Stimulated activated CD8-positive, alpha-beta memory T cell treated with anti-CD3 and anti-CD28 coated beads, Interleukin-15, amount 100 ng/mL, for 48 hours (primary cell): ENCODE measurements at places on chromosomes 7 and 10.

- DNase-seq: no peak
Observed at GRCh38 chr10:64515970-64516699, 994.9 kb downstream of the REEP3 start.

- DNase-seq: no peak
Observed at GRCh38 chr7:154440058-154440457, 387.9 kb downstream of the DPP6 start.

DNA sequence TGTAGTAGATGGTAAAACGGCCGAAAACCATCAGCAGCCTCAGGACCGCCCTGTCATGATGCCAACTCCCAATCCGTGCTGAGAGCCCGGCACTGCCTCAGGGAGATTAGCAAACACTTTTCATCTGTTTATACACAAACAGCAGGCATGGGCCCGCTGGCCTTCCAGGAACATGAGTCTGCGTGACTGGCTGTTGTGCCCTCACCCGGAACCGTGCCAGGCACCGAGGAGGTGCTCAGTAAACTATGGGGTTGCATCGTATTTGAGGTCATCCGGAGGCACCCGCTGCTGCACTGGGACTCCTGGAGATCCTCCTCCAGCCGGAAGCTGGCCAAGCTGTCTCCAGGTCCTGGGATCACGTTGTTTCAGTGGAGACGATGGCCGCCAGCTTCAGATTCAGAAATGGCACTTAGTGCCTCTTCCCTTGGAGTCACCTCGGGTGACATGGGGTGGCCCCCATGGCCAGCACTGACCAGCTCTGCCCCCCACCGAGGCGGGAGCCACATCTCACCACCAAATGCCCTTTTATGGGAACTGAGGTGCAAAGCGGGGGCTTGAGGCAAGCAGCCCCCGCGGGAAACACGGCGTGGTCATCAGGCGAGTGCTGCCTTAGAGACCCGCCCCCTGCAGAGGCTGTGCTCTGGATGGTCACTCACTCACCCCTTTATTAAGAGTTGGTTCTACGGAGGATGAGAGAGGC, 585.9 kb downstream of the PTPRN2 start:
- DNase-seq: no peak

DNA sequence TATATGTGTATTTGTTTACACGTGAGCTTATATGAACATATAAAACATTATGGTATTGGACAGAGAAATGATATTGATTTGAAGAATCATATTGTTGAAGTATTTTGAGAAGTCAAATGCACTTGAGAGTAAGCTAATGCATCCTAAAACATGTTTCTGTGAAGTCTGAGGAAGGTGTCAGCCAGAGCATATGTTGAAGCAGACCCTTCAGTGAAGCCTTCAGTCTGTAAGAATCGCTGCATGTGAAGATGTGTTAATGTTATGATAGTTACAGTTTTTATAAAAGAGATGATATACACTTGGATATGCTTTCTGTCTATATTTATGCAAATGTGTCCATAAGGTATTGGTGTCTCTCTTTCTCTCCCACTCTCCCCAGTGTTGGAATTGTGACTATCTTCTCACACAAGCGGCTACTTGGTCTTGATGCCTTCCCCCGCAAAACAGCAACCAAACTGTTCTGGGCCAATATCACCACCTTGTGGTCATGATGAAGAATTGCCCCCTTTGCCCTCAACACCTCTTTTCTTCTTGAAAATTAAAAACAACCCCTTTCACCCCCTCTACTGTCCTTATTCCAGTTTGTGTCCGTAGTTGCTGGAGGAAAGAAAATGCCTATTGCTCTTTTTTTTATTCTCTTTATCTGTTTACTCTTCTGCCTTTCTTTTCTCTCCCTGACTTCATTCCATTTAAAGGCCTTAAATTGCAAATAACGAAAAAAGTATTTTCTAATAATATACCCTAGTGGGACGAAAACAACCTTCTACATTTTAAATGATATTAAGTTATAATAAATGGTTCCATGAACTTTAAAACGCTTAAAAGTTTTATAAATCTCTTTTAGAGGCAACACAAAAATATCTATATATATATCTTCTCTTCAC, 64.9 kb downstream of the IKZF1 start:
- DNase-seq: no peak

DNA sequence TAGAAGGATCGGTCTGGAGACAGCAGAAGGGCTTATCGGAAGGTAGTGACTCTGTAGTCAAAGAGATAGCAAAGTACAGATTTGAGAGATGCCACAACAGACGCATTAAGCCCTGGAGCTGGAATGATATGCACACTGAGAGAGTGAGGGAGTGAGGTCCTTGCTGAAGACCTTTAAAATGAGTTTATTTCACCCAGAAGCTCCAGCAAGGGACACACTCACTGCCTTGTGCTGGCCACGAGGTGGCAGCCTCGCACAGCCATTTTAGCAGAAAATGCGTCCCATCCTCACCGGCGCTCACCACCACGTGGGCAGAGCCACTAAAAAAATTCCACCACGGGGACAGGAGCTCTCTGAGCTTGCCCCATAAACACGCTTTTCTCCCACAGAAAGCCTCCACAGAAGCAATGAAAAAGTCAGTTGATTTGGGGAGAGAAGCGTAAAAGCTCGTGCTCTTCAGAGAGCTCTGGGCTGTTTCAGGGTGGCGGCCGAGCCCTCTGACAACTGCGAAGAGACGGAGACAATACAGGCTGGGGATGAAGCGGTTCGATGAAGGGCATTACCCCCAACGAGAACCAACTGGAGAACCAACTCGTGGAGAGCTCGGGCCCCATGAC, 163.0 kb upstream of the KLF14 start:
- DNase-seq: peak; percentile 61

- DNase-seq: no peak
Observed at GRCh38 chr10:57661206-57661605, 606.5 kb downstream of the IPMK start.

DNA sequence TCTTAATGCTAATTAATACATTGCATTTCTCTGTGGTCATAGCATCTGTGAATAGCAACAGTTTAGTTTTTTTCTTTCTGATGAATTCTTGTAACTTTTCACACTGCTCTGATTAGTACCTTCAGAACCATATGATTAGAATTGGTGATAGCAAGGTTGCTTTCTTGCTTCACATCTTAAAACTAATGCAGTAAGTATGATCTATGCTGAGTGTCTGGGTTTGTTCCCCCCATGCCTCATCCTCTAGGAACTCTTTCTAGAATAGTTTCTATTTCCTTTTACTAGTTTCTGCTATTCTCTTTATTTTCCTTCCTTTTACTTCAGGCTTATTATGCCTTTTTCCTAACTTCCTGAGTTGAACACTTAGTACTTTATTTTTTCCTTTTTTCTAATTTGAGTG, 32.4 kb downstream of the TES start:
- DNase-seq: no peak

DNA sequence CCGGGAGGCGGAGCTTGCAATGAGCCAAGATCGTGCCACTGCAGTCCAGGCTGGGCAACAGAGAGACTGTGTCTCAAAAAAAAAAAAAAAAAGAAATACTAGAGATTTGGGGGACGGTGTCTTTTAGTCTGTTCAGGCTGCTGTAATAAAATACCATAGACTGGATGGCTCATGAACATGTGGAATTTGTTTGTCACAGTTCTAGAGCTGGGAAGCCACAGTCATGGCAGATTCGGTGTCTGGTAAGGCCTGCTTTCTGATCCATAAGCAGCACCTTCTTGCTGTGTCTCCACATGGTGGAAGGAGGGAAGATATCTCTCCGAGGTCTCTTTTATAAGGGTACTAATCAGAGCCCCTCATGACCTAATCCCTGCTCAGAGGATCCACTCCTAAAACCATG, 102.7 kb upstream of the MKLN1 start:
- no peak for DNase-seq

- DNase-seq: peak; percentile 5
Observed at GRCh38 chr10:92290076-92290836, 622 bp downstream of the CPEB3 start.

DNA sequence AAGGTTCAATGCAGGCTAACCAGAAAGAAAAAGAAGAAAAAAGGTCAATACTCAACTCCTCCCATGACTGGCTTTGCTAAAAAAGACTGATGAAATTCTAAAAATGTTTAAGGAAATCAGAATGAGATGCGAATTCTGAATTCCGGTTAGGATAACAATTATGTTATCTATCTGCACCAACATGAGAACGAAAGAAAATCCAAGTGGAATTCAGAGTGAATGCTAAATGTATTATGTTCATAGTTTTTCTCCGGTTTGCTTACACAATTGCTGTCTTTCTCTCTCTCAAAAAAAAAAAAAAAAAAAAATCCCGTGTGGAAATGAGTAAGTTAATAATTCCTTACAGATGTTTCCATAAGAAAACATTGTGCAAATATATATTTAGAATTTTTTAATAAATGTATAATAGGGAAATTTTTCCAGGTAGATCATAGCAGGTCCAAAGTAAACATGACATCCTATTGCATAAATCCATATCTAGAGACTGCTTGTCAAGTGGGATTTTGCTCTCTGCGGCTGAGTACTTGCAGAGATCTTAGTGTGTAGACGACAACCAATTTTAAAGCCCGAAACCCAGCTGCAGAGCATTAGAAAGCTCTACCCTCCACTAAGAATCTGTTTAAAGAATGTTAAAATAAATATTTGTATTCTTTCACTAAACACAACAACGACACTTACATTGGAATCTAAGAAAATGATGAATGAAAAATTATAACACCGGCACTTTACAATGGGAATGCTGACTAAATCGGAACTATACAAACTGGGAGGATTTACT, 104.0 kb downstream of the JAZF1 start:
- DNase-seq: no peak

DNA sequence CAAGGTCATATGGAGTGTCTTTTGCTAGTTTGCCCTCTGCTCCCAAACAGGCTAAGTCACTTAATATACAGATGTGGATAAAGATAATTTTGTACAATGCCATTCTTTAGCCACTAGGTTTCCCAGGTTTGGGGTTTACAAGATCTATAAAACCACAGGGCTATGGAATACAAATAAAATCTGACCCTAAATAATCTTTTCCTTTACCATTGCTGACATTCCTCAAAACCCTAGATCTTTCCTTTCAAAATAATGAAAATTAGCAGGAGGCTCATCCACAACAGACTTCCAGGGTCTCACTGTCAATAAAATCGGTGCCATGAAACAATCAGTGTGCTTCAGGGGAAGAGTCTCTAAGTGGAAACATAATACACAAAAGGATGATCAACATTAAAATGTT, 148.4 kb downstream of the CPEB3 start:
- DNase-seq: no peak

DNA sequence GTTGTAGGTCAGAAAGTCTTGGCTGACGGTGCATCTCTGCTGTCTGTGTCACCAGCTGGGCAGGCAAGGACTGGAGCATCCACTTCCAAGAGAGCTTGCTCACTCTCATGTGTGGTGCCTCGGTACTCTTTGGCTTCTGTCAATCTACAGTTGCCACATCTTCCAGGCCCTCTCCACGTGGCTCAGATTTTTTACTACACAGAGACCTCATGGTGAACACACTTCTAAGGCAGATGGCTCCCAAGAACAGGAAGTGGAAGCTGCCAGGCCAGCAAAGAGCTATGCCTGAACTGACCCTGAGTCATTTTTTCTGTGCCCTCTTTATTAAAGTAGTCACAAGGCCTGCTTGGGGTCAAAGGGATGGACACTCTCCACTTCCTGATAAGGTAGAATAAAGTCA, 351.5 kb upstream of the AUTS2 start:
- no peak for DNase-seq

- no peak for DNase-seq
Observed at GRCh38 chr7:818031-818699, 14.1 kb upstream of the SUN1 start.

DNA sequence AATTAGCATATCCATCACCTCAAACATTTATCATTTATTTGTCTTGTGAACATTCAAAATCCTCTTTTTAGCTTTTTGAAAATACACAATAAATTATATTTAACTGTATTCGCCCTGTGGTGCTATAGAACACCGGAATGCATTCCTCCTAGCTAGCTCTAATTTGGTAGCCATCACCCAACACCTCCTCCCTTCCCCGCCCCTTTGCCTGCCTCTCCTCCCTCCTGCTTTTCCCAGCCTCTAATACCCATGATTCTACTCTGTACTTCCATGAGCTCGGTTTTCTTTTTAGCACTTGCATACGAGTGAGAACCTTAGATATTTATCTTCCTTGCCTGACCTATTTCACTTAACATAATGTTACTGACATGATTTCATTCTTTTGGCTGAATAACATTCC, 80.1 kb downstream of the ANKRD26 start:
- DNase-seq: no peak

GRCh38 chr10:111439034-111439842, 362.4 kb downstream of the ADRA2A start:
- no peak for DNase-seq

GRCh38 chr10:7269988-7270387, 140.8 kb downstream of the SFMBT2 start:
- no peak for DNase-seq

GRCh38 chr7:131197920-131198615, 129.6 kb upstream of the MKLN1 start:
- DNase-seq: no peak

DNA sequence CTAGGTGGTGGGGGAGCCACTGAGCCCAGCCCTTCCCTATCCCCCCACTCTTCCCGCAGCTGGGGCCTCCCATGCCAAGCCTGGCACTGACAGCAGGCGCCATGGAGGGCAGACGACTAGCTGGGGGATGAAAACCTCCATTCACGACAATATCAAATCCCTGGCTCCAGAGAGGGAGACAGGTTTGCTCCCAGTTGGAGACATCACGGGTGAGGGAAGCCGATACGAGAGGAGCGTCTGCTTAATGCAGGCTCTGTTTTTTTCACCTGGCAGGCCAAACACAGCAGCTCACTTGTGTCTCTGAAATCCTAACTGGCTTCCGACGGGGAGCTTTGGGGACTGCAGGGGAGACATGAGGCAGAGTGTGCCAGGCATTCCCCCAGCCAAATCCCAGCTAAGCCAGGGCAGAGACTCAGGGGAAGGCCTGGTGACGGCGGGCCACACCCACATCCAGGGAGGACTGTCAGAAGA, 307.4 kb upstream of the ZMIZ1 start:
- no peak for DNase-seq

DNA sequence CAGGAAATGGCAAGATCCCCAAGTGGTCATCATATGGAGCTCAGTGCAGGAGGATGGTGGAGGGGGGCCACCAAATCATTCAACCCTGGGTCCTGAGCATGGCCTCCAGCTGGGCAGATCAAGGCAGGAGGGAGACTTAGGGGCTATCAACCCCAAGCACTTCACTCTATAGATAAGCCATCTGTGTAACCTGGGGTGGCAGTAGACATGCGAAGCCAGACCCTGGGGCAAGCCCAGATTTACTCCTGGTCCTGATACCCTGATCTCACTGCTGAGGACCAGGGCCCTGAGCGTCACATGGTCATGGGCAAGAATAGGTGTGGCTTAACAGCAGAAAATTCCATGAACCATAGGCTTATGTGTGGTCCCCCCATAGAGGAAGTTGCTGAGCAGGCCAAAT, 173.0 kb upstream of the ADCY1 start:
- no peak for DNase-seq

GRCh38 chr7:77833136-77833535, 34.6 kb downstream of the PHTF2 start:
- DNase-seq: no peak

GRCh38 chr7:149241696-149242095, 2.2 kb downstream of the ZNF212 start:
- no peak for DNase-seq

- no peak for DNase-seq
Observed at GRCh38 chr7:157439149-157439548, 102.3 kb downstream of the DNAJB6 start.

GRCh38 chr10:21329995-21330627, 195.4 kb downstream of the SKIDA1 start:
- no peak for DNase-seq
